SK-N-SH treated with all-trans-retinoic acid at 6 μM for 48 hours (cell line): ENCODE measurements at places on chromosomes 2 and 18.

DNA sequence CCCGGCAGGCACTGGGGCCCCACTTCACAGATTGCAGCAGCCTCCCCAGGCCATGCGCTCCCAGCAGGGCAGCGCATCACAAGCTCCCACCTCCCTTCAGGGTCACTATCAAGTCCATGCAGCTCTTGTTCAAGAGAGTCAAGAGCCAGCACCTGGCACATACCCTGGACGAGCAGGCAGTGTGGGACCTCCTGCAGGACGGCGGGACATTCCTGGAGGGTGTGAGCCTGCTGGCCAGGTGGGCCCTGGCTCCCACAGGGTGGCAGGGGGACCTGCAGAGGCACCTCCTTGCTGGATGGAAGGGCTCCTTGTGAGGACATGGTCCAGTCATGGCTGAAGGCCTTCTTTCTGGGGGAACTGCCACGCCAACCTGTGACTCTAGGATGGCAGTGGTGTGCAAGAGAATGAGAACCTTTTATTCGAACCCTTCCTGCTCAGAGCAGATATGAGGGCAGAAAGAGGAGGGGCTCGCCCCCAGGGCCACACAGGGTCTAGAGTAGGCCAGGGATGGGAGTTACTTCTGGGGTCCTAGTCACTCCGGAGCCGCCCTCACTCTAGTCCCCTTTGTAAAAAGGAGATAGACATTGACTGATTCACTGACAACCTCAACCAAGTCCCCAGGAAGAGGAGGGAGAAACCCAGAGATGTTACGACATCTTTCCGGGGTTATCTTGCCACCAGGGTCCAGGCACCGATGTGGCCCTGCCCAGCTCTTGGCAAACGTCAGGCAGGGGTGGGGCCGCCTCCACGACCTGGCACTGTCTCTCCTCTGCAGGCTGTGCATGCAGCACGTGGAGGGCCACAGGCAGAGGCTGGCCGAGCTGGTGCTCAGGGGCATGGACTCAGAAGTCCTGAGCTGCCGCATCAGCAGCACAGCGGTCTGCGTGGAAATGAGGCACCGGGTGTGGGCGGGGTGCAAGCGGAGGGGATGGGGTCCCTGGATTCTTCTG is 31.3 kb downstream of the HJURP start:
- ATAC-seq, result no peak

- no peak for ATAC-seq
Measured at GRCh38 chr2:177638507-177638906, 245.9 kb downstream of the AGPS start.

GRCh38 chr2:171271971-171272436 is 111.3 kb upstream of the TLK1 start:
- peak; percentile 98 for ATAC-seq

DNA sequence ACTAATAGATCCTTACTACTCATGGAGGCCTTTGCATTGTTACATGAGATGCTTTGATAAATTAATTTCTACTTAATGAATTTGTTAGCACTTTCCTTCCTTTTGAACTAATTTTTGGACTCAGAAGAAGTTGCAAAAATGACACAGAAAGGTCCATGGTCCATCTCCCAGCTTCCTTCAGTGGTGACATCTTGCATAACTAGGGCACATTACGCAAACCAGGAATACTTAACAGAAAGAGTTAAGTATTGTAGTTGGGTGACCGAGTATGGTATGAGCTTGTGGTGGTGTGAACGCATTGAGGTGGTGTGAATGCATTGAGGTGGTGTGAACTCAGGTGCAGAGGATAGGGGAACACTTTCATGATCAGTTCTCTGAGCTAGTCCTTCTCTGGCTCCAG is 151.1 kb upstream of the TWIST2 start:
- ATAC-seq, result no peak

DNA sequence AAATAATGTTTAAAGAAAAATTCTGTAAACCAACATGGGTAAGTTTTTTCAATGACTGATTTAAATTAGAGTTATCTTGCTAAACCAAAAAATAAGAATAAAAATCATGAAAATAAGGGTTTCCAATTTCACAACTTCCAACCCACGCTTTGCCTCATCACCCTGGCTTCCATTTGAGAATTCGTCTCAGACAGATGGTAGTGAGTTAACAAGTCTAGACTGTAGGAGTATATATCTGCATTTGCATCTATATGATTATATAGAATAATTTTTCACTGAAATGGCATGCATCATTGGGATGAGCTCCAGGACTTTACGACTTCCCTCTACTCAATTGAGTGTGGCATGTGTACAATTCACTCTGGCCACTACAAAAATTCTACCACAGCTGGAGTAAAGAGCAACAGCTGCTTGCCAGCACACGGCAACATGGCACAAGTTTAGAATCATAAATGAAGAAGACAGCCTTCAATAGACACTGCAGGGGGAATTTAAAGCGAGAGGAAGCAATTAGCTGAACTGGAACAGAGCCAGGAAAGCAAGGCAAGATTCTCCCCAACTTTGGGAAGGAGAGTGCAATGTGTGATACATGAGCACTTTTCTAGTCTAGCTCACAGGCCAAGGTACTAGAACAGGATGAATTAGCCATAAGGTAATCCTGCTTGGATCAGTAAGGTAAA is 1673.5 kb upstream of the CELF4 start:
- no peak for ATAC-seq

DNA sequence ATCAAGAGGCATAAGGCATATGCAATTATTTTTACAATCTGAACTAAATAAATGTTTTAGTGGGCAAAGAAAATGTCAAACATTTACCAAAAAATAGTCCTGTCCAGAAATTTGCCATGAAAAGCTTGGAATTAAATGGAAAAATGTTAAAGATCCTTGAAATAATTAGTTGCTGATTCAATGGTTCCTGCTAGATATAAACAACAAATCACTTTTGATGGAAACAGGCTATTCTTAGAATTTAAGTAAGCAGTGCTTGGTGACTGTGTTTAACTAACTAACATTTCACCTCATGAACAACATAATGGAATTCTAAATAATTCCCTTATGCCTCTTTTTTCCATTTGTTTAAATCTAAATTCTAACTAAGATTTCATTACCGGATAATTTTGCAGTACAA is 3.9 kb downstream of the RND3 start:
- no peak for ATAC-seq

DNA sequence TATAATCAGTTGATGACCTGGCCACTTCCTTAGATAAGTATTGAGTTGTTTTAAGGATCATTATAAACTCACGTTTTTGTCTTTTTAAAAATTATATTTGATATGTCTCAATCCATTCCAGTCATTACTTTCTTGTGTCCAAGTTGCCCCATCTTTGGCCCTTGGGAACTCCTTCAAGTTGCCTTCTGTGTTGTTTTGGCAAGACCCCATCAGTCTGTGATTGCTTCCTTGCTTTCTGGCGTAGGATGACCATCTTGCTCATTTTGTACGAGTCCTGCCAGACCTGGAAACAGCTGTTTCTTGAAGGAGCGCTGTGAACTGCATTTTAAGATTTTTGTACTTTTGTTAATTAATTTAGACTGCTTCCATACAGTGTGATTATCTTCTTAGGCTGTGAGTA is 68.9 kb upstream of the ITM2C start:
- no peak for ATAC-seq

DNA sequence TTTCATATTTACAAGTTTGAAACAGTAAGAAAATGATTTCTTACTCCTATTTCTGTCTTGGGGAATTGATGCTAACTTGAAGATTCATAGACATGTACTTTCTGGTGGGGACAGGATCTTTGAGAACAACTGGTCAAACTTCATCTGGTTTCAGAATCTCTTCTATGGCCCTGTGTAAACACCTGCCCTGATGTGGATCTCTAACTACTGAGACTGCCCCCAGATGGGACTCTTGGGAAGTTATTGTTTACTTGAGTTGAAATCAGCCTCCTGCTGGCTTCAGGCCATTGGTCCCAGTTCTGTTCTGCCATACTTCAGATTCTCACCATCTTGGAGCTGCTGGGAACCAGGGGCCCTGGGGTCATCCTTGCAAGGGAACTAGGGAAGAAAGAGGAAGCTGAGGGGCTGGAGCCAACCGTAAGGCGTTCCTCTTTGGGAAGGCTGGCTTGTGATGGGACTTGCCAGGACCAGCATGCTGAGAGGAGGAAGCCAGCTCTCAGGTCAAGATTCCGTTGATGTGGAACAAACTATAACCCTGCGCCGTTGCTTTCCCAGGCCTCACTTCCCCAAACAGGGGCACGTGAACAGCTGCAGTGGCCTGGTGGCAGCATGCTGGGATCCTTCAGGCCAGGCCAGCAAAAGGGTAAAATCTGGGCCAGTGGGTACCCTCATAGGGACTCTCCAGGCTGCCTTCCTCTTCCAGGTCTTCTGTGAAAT is 135.5 kb upstream of the CXCR4 start:
- ATAC-seq, result no peak

- no peak for ATAC-seq
Measured at GRCh38 chr18:57094175-57094574, 52.7 kb upstream of the BOD1L2 start.

- no peak for ATAC-seq
Measured at GRCh38 chr2:231244382-231245248, 46.2 kb downstream of the ARMC9 start.

- no peak for ATAC-seq
Measured at GRCh38 chr2:120604767-120605166, 130.9 kb upstream of the GLI2 start.

DNA sequence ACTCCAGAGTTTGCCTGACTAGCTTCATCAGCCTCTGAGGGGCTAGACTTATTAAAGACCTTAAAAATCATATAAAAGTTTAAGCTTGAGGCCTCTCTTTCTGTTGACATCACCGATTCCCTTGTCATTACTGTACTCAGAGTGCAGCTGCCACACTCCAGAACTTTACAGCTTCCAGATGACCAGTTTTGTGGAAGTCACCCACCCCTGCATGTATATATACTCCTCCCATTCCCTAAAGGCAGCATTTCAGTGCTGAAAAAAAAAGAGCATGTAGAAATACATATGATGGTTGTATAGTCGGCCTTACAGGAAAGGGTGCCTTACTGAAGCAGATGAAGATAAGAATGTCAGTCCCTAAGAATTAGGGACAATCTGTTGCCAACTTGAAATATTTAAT is 117.3 kb downstream of the FEZ2 start:
- ATAC-seq, result no peak

DNA sequence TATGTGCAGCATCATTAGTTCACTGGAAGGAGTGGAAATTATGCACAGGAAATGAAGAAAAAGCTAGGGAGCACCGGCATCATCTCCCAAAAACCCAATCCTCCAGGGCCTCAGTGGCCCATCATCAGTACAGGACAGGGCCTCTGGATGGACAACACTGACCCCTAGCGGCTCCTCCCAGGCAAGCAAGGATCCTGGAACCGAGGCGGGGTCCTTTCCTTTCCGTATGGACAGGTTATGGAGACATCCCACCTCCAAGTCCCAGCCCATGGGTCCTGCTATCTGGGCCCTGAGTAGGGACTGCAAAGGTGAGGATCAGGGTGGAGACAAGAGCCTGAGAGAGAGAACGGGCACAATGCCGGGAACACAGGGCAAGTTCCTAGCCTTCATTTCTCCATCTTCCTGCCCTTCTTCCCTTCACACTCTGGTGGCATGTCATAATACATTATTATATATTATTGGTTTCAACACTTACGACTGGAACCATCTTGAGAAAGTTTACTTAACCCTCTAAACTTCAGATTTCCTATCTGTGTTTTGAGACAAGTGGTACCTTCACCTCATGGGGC is 68.2 kb downstream of the ZNF516 start:
- peak; percentile 57; the same call in 2 of the 3 replicates for ATAC-seq

DNA sequence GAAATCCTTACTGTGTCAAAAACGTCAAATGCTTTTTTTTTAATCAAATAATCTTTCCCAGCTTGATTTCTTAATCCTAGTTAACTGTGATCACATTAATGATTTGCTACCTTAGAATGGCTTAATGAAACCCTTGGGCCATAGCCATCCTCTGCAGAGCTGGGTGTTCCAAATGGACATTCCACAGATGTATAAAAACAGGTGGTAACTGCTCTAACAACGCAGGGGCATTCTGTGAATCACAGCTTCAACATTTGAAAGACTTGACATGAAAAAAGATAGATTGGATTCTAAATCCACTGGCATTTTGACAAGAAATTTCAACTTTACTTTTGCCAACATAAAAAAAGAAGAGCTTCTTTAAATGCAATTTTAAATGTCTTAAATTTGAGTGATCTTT is 69.8 kb upstream of the RASGRP3 start:
- ATAC-seq, result peak; percentile 26; the same call in 2 of the 3 replicates

DNA sequence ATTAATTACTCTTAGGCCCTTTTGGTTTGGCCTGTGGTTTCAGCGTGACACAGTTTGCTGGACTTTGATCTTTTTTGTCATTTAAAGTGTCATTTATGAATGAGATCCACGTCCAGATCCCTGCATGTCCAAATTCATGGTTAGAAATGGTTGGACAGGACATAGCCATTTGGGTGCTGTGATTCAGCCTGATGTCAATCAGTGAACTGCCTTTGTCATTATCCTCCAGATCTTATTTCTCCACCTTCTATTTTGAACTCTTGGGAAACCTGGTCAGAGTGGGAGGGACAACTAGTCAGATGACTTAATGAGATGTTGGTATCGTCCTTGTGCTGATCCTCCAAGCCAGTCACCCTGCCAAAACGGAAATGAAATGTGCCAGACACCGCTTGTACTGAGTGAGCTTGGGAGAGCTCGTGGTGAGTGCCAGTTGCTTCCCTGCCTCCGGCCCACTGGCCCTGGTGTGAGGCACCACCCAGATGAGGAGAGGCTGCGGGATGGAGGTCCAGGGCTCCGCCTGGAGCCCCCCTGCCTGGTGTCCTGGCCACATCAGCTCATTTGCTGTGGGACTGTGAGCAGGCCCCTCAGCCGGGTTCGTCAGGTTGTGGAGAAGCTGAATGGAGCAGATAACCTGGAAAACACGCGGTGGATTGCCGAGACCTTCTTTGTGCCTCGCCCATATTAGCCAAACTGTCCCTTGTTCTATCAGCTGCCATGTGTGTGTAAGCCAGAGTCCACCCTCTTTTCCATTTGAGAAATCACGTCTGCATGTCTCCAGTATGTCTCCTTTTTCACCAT is 70.1 kb downstream of the DGKD start:
- no peak; the same call in 2 of the 3 replicates for ATAC-seq

DNA sequence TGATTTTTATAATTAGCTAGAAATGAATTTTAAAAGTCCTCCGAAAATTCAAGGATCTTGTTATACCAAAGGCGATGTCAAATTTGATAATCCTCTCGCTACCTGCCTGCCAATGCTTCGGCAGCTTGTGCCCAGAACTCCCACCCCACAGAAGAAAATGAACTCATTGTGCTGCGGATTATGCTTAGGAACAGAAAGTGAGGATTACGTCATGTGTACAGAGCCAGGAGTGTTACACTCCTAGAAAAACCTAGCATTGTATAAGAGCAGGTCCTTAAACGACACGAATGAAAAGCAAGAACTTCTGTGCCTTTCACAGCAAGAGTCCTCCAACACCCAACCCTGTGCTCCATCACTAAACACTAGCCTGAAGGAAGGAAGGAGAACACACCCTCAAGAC is 168.3 kb downstream of the RNF152 start:
- ATAC-seq, result no peak
